A549 treated with AZD2906 at 1 μM for 4 hours (cell line): ENCODE measurements at places on chromosomes 12 and 14. TPM values are rescaled to one million over a fixed set of nuclear protein-coding genes. Genes with fewer than 3 reads are reported as not detected.

Gene KLRC3
- total RNA-seq = 0.10 to 0.24 TPM (median 0.22 TPM) in 3 of 5 replicates, not detected in the others

Gene TUBA1C
- 1,559 to 2,017 TPM (median 1,622 TPM) in 5 replicates for total RNA-seq

Gene GLT8D2
- total RNA-seq = 0.19 to 0.34 TPM (median 0.23 TPM) in 5 replicates

Gene CNOT2
- 25.7 to 51.3 TPM (median 31.0 TPM) in 5 replicates for total RNA-seq

Gene SERPINA10
- not detected in 5 replicates for total RNA-seq

Gene RNU6-7
- not detected in 5 replicates for total RNA-seq

Gene COX8C
- not detected in 5 replicates for total RNA-seq

Gene PPP4R4
- 0.36 to 0.48 TPM (median 0.44 TPM) in 5 replicates for total RNA-seq

Gene PAX9
- 2.1 to 3.6 TPM (median 3.3 TPM) in 5 replicates for total RNA-seq

Gene FKBP4
- 82.8 to 96.3 TPM (median 94.7 TPM) in 5 replicates for total RNA-seq

Gene GDF3
- total RNA-seq = not detected in 5 replicates

Gene PDE3A
- total RNA-seq = 2.2 to 3.6 TPM (median 2.9 TPM) in 5 replicates

Gene SIX4
- total RNA-seq = 1.5 to 2.7 TPM (median 2.5 TPM) in 5 replicates

Gene SLCO1B1
- total RNA-seq = 0.28 to 0.45 TPM (median 0.35 TPM) in 5 replicates

Gene BCL2L14
- total RNA-seq = 0.09 to 0.15 TPM in 2 of 5 replicates, not detected in the others

Gene ACSM4
- total RNA-seq = not detected in 5 replicates

Gene ERP27
- total RNA-seq = not detected in 5 replicates

Gene ADCY4
- total RNA-seq = not detected in 5 replicates

Gene PTCSC3
- total RNA-seq = not detected in 5 replicates

Gene TAS2R9
- total RNA-seq = not detected in 5 replicates

Gene ISCU
- 86.6 to 99.7 TPM (median 93.1 TPM) in 5 replicates for total RNA-seq

Gene MED13L
- 20.5 to 34.8 TPM (median 26.2 TPM) in 5 replicates for total RNA-seq

Gene STXBP6
- 2.4 to 3.1 TPM (median 2.7 TPM) in 5 replicates for total RNA-seq

Gene ESPL1
- total RNA-seq = 15.3 to 20.4 TPM (median 18.2 TPM) in 5 replicates

Gene CATSPERB
- 0.02 TPM in 1 of 5 replicates, not detected in the others for total RNA-seq

Gene OASL
- 1.8 to 3.6 TPM (median 2.5 TPM) in 5 replicates for total RNA-seq

Gene RNASE1
- 0.10 to 0.36 TPM (median 0.18 TPM) in 4 of 5 replicates, not detected in the other for total RNA-seq

Gene ALDH2
- 71.0 to 93.5 TPM (median 89.7 TPM) in 5 replicates for total RNA-seq

Gene STAB2
- 0.01 TPM in 1 of 5 replicates, not detected in the others for total RNA-seq

Gene TCL1A
- total RNA-seq = not detected in 5 replicates

Gene SAMD4A
- total RNA-seq = 11.8 to 13.3 TPM (median 12.7 TPM) in 5 replicates

Gene GALNT9
- 2.8 to 5.5 TPM (median 4.2 TPM) in 5 replicates for total RNA-seq

Gene NEDD8
- total RNA-seq = 433 to 471 TPM (median 446 TPM) in 5 replicates

Gene IL31
- total RNA-seq = not detected in 5 replicates

Gene REC8
- total RNA-seq = 2.7 to 5.3 TPM (median 3.3 TPM) in 5 replicates

Gene POU6F1
- 0.99 to 1.8 TPM (median 1.6 TPM) in 5 replicates for total RNA-seq

Gene SLC25A21
- 0.68 to 1.2 TPM (median 0.87 TPM) in 5 replicates for total RNA-seq
